Stimulated activated CD4-positive, alpha-beta T cell treated with anti-CD3 and anti-CD28 coated beads, TNF-alpha, amount 100 ng/mL, for 4 hours (primary cell): ENCODE measurements at places on chromosomes 3 and 15.

GRCh38 chr3:119597548-119598288 is at the start of gene PLA1A:
PLA1A (plus strand) TSS chr3:119597885; CDS start chr3:119597914, 29 bp downstream.
- no peak for DNase-seq

DNA sequence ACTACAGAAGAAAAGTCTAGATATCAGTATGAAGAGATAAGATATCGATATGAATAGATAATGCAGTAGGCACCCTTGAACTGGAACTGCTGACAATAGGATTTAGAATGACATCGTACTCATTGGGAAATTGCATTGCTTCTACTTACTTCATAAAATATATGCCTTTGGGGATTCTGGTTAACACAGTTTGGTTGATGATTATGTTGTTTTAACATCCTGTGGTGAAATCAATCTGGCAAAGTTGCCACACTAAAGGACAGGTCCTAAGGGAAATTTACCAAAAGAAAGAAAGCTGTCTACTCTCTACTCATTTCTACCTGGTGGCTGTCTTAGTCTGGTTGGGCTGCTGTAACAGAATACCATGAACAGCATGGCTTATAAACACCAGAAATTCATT is 417.4 kb upstream of the DPH6 start:
- no peak for DNase-seq

DNA sequence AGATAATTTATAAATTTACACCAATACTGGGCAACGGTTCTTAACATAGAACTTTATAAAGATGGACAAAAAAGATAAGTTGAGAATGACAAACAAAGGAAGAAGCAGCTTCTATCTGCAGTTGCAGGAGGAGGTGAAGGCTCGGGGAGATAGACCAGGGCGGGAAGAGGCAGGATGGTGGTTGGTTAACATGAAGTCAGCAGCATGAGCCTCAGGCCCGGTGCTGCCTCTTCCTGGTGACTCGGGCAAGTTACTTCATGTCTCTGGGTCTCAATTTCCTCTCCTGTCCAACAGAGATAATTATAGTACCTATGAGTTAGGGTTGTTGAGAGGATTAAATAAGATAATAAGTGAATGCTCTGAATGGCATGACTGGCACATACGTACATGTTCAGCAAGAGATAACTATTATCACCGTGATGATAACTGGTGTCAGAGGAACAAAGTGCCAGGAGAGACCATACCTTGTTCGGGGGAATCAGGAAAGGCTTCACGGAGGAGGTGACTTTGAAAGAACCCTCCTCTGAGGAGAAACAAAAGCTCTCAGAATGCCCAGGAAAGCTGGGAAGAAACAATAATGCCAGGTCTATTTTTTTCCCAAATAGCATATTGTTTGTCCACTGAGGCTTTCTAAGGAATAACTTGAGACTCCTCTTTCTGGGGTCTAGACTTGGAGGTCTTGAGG is 4.4 kb downstream of the PAK6 start:
- DNase-seq: no peak

- DNase-seq: no peak
These were observed 102.7 kb downstream of the IMPG2 start for GRCh38 chr3:101217472-101218245.

- no peak for DNase-seq
These were observed 25.3 kb downstream of the MEF2A start for GRCh38 chr15:99590913-99591646.

- no peak for DNase-seq
These were observed 40.9 kb downstream of the AKAP13 start for GRCh38 chr15:85421116-85421925.

DNA sequence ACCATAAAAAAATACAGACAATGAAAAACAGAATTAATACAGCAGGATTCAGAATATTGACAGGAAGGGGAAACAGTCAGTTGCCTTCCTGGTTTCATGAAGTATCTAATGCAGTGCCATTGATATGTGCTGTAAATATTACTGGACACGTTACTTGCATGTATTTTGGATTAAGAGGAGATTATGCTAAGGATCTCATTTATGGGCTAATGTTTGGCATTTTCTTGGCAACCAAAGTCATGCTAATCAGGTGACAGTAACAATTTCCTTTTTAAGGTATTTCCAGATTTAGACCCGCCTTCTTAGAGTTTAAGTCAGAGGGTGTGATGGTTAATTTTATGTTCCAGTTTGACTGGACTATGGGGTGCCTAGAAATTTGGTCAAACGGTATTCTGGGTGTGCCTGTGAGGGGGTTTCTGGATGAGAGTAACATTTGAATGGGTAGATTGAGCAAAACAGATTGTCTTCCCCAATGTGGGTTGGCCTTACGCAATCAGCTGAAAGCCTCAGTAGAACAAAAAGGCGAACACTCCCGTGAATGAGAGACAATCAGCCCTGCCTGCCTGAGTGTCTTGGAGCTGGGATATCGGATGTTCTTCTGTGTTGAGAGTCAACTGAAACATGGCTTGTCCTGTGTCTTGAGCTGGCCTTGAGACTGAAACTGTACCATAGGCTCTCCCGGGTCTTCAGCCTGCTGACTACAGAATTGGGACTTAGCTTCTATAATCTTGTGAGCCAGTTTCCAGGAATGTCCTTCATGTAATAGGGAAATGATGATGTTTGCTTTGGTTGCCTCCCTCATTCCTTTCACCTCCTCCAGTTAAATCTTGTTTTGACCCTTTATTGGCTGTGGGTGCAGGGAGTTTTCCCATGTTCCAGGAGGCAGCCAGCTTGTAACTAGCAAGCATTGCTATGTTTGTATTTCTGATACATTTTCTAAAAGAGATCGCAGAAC is 10.5 kb downstream of the SQOR start:
- no peak for DNase-seq

- no peak for DNase-seq
These were observed 160.4 kb downstream of the UACA start for GRCh38 chr15:70602834-70603560.

- no peak for DNase-seq
These were observed 9.4 kb downstream of the CEMIP start for GRCh38 chr15:80788536-80788935.

DNA sequence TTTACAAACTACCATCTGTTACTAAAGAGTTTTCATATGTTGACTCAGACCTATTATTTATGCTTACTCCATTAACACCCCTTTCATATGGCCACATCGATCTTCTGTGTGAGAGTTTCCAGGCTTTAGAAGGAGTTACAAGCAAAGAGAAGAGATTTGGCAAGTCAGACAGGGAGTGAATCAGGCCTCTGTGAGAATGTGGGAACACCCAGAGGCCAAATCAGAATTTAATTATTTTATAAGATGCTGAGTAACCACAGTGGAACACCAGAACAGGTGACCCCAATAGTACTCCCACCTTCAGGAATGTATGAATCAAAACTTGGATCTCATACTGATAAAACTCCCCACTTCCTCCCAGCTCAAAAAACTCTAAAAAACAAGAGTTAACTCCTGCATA is 42.0 kb downstream of the IFT57 start:
- DNase-seq: no peak

- DNase-seq: no peak
These were observed 216.9 kb upstream of the DCBLD2 start for GRCh38 chr3:99118381-99118780.

DNA sequence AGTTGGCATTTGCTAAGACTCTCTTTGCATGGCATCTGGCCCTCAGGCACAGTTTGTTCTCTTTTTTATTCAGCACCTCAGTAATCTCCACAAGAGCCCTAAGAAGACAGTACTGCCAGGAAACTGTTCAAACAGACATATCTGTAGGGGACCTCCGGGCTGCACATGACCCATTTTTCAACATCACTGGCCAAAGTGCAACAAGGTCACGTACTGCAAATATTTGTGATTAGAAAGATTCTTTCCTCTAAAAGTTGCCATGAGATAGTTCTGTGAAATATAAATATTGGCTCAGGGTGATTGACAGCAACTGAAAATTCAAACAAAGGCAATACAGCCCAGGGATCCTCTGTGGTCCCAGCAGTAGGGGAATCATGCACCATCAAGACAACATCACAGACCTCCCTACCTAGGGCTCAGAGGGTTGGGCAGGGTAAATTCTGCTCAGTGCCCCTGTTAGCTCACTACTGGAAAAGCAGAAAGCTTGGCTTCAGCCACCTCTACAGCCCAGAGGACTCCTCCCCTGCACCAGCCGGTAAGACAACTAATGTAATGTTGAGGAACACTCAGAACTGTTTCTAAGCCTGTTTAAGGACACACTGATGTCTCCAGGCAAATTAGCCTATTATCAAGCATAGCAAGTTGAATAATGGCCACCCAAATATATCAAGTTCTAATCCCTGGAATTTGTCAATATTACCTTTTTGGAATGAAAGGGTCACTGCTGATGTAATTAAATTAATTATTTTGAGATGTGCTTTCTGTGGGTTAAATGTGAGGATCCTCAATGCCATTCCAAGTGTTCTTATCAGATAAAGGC is 117.4 kb upstream of the LPP start:
- no peak for DNase-seq

DNA sequence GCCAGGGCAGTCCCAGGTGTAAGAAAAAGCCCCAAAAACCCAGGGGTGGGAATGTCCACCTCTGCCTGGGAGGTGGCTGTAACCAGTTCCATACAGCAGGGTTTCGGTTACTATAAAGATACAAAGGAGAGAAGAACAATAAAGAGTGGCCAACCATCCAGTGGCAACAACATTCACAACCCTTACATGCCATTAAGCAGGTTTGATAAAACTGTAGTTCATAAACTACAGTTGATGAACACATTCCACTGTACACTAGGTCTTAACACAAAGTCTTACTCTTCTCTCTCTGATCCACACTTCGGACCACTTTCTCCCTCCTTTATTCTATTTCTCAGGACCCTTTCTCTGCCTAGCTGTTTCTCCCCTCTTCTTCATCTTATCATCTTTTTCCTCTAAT is 152.0 kb downstream of the TLE3 start:
- no peak for DNase-seq
